Lung (tissue), 17 donors: ENCODE measurements at places on chromosomes 3 and 15.

GRCh38 chr3:23106666-23107065 lies 96.5 kb upstream of the UBE2E2 start:
- no peak for DNase-seq

DNA sequence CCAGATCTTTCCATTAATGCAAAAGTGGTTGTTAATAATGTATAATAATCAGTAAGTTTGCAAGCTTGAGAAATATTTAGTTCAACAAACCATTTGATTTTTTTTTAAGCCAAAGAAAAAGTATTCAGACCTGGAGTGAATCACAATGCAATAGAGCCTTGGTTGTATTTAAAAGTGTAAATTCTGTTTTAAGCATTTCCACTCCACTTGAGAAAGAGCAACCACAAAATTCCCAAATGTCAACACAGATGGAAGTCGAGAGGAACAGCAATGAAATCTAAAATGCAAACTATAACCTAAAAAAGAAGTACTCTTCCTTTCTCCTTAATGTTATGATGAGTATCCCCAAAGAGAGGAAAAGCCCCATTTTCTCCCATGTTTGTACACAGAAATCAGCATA lies 20.2 kb downstream of the GBE1 start:
- no peak for DNase-seq

DNA sequence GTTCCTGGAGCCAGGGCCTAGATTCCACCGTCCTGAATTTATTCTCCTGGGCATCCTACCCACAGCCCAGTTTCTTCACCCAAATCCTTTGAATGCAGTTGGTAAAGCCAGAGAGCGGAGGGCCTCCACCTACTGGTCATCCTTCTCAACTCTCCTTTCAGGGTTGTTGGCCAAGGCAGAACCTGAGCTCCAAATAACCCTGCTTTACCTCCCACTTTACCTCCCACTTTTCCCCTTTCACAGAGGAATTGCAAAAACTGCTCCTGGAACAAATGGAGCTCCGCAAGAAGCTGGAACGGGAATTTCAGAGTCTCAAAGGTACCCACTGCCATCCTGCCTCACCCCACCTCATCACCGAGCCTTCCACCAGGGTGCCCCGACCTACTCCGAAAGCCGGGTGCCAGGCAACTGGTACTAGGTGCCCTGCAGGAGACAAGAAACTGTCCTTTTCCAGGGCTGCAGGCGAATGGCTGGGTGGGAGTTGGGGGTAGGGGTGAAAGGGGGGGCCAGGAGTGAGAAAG lies 6.8 kb downstream of the SKOR1 start:
- DNase-seq = peak; percentile 32

- DNase-seq = no peak
These were observed 9.2 kb upstream of the TGM5 start for GRCh38 chr15:43275740-43276562.

DNA sequence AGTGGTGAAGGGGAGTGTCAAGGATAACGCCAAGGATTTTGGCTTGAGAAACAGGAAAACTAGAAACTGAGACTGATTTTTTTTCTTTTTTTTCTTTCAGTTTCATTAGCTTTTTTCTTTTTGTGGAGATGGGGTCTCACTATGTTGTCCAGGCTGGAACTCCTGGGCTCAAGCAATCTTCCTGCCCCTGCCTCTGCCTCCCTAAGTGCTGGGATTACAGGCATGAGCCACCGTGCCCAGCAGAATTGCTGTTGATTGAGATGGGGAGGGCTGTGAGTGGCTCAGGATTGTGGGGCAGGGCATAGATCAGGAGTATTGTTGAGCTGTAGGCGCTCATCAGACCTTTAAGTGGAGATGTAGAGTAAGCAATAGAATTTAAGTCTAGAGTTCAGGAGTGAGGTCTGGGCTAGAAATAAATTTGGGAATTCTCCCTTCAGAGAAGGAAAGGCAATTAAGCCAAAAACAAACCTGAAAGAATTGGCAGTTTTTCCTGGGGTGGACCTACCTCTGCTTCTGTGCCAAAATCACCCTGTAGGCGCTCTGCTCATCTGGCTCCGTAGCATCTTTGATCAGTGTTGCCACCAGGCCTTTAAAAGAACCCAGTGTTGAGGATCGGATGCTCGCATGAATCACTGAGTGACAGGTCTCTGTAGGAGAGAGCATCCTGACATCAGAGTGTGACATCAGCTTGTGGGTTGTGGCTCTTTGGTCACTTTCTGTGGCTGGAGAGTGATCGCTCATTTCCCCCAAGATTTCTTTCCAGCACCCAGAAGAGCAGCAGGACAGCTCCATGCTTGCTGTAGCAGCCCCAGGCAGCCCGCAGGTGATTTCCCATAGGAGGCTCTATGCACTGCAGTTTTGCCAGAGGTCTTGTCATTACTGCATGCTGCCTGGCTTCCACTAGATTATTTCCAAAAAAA lies 15.8 kb downstream of the ABHD17C start:
- DNase-seq = no peak

- no peak for DNase-seq
These were observed 9.9 kb downstream of the MYD88 start for GRCh38 chr3:38148311-38148882.

- DNase-seq = no peak
These were observed 138.8 kb downstream of the BBX start for GRCh38 chr3:107661447-107662123.

DNA sequence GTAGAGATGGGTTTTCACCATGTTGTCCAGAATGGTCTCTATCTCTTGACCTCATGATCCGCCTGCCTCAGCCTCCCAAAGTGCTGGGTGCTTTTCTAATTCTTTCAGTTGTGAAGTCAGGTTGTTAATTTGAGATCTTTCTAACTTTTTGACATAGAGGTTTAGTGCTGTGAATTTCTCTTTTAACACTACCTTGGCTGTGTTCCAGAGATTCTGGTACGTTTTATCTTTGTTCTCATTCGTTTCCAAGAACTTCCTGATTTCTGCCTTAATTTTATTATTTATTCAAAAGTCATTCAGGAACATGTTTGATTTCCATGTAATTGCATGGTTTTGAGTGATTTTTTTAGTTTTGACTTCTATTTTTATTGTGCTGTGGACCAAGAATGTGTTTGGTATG lies 63.5 kb upstream of the CCDC54 start:
- no peak for DNase-seq

DNA sequence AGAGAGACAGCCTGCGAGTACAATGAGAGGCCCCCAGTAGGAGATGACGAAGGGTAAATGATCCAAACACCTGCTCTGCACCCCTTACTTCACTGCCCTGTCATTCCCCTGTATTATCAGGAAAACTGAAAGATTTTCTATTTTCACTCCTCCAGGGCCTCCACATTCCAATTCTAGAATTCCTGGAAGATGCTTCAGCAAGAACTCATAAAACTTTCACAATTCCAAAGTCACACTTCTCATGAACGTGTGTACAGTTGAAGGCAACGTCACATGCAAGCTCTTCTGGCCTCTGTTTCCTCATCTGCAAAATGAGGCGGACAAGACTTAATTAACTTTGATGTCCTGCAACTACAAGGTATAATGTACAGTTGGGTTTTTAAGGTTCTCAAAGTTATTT lies 62.8 kb upstream of the SPATA12 start:
- DNase-seq = peak; percentile 36

DNA sequence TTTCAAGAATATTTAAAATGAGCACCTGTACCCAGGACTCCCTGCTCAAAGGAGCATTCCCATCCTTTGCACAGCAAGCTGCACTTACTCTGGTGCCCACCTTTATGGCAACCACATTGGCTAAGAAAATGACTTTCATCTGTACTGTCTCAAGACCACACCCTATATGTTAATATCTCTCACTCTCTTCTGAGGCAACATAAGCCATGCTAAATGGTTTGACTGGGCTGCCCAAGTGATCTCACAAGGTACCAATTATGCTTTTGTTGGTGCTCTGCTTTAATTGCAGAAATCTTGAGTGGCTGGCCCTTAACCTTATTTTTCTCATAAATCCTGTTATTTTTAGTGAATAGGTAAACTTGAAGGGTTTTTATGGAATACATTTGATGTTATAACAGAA lies 17.7 kb downstream of the RYK start:
- no peak for DNase-seq

- DNase-seq = no peak
These were observed 5.0 kb downstream of the JMJD7 start for GRCh38 chr15:41832875-41833274.

DNA sequence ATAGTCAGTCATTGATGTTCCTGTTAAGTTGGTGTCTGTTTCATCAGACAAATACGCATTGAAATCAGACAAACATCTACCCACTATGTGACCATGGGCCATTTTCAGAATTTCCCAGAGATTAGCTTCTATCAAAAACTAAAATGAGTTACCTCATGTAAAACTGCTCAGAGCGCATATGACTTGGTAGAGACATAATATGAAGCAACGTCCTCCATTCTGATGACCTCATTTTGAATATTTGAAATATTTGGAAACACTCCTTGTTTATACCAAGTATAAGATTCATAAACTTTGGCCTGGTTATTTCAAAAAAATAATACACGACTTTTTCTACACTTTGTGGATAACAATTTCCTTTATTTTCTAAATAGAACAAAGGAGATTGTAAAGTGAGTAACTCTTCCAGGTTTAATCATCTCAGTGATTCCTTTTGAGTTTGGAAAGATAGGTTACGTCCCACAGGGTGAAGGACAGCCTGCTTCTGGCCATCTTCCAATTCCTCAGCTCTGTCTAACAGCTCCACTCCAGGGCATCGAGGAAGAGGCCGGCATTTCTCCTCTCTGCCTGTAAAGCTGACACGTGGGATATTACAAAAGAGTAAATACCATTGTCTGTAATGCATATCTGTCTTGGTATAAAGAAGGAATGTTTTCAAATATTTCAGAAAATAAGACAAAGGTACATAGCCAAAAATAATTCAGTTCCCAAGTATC lies 122.6 kb downstream of the CADM2 start:
- DNase-seq = peak; percentile 59

DNA sequence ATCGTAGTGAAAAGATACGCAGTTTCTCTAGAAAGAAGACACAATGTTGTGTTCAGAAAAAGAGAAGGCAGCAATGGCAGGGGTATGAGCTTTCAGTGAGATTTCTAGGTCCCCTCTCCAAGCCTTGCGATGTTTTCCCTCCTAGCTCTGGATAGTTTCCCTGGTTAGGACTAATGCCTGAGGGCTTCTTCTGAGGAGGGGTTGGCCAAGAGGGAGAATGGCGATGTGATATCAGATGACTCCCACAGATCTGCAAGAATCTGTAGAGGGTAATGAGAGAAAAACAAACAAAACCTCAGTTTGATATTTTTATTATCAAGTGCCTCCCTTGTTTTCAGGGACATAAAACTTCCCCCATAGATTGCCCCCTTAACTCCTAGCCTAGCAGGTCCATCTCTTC lies 4.1 kb upstream of the CLDN1 start:
- DNase-seq = no peak

DNA sequence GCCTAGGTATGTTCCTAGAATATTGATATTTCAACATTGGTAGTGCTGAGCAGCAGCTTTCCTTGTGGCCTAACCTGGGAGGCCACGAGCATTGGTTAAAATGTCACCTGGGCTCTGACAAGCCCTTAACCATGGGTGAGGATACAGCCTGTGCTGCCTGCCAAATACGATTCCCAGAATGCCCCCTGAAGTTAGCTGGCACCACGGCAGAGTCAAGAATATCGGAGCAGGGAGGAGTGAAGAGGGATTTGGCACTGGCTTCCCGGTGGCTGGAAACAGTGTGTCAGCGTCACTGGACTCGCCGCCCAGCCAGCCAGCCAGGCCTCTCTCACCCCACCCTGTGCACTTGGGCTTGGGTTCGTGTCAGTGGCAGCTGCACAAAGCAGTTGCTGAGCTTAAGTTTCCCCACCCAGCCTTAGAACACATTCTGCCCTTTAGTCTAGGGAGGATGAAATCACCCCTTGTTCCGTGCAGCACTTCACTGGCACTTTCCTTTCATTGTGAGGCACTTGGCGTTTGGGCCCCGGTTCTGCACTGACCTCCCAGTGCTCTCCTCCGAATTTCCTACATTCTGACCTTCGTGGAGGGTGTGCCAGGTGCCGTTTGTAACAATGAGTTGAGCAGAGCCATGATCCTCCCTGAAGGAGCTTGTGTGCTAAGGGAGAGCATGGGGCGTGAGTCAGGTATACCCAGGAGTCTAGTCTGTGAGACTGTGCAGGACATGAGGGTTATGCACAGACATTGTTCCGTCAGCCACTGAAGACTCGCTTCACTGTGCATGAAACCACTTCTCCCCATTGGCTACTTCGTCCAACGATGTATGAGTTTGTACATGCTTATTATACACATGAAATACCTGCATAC lies 152.8 kb upstream of the BHLHE40 start:
- DNase-seq = peak; percentile 41

DNA sequence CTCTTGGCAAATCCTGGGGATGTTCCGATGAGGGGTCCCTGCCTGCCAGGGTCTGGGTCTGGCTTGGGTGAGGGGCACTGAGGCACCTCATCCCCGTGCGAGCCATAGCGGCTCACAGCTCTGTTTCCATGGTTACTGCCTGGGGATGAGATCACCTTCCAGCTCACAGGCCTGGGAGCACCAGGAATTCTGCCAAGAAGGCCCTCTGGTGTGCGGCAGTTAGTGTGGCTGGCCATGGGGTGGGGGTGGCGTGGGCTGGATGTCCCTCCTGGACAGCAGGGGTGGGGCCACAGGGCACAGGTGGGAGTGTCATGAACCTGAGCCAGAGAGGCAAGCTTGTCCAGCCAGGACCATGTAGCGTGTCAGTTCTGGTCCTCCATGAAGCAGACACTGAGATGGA lies 22.1 kb upstream of the PRR23E start:
- DNase-seq = no peak

DNA sequence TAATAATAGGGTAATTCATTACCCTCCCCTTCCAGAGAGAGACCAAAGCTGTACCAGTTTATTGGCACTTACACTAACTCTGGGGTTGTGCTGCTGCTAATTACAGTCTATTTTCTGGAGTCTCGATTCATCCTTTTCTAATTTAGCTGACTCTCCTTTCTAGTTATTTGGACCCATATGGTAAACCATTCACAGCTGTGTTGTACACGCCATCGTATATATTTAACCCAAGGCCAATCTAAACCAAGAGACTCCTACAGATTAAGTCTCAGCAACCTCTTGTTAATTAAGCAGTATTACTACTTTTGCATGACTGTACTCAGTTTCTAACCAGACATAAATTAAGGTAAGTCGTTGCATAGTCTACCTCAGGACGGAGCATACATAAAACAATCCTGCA lies 22.5 kb downstream of the ANXA2 start:
- DNase-seq = no peak

DNA sequence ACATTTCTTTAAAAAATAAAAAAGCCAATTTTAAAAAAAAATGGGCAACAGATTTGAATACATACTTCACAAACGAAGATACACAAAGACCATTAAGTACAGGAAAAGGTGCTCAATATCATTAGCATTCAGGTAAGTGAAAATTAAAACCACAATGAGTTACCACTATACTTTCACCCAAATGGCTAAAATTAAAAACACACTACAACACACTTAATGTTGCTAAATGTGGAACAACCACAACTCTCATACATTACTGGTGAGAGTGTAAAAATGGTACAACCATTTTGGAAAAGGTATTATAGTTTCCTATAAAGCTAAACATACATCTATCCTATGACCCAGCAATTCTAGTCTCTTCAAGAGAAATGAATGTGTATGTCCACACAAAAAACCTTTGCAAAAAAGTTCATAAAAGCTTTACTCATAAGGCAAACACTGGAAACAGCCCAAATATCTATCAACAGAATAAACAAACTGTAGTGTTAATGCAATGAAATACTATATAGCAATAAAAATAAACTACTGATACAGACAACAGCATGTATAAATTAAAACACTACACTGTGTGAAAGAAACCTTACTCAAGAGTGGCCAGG lies 14.9 kb downstream of the IP6K1 start:
- DNase-seq = peak; percentile 5
